ENCODE measurements at places on chromosomes 12 and 14. TPM values are rescaled to one million over a fixed set of nuclear protein-coding genes. Genes with fewer than 3 reads are reported as not detected.

The CYP46A1 gene
- total RNA-seq = 0.14 TPM

The SYCP3 gene
- not detected for total RNA-seq

The FAM186B gene
- total RNA-seq = 0.08 TPM

The KLRG1 gene
- 2.0 TPM for total RNA-seq

The OR6C68 gene
- total RNA-seq = not detected

The CDKN3 gene
- total RNA-seq = 84.0 TPM

The UNC79 gene
- total RNA-seq = 0.02 TPM

The SPATA7 gene
- total RNA-seq = 4.2 TPM

The DCN gene
- not detected for total RNA-seq

The ACOT6 gene
- not detected for total RNA-seq

The RNASE4 gene
- total RNA-seq = 5.4 TPM

The RBP5 gene
- total RNA-seq = not detected

The KRT78 gene
- total RNA-seq = not detected

The FBXO34 gene
- total RNA-seq = 17.0 TPM

The LGR5 gene
- total RNA-seq = not detected

The CLEC6A gene
- total RNA-seq = not detected

The IL22 gene
- total RNA-seq = not detected

The KANSL2 gene
- total RNA-seq = 36.0 TPM

The GPD1 gene
- total RNA-seq = 0.19 TPM

The PGF gene
- total RNA-seq = 3.5 TPM

The ANG gene
- total RNA-seq = 10.7 TPM

The GIT2 gene
- total RNA-seq = 18.6 TPM

The CLIP1 gene
- 49.0 TPM for total RNA-seq

The TTC9 gene
- total RNA-seq = 1.8 TPM

The CLEC4D gene
- not detected for total RNA-seq

The SSPN gene
- total RNA-seq = 0.38 TPM

The CD163 gene
- total RNA-seq = not detected

The TAS2R20 gene
- not detected for total RNA-seq

The CLEC12A gene
- not detected for total RNA-seq

The LPAR5 gene
- total RNA-seq = 0.59 TPM

The TAS2R50 gene
- not detected for total RNA-seq

The KCNK13 gene
- total RNA-seq = 0.15 TPM

The TMEM253 gene
- total RNA-seq = 0.80 TPM

The AQP6 gene
- total RNA-seq = not detected

The GYS2 gene
- not detected for total RNA-seq

The SIX6 gene
- not detected for total RNA-seq

The CCDC177 gene
- not detected for total RNA-seq

The CLEC14A gene
- total RNA-seq = not detected

The PDZRN4 gene
- not detected for total RNA-seq

The AKAP6 gene
- total RNA-seq = 0.91 TPM

The TSPAN11 gene
- total RNA-seq = 0.11 TPM

The DTX3 gene
- total RNA-seq = 18.1 TPM

Data from A549 treated with CpdA at 1 μM for 4 hours (cell line).